Ammon's horn (tissue), 1 donor: ENCODE measurements at places on chromosomes 16 and 17.

GRCh38 chr16:11662582-11662981, 5.7 kb upstream of the SNN start:
- no peak for DNase-seq

- no peak for DNase-seq
These were observed 34.6 kb downstream of the PDIA2 start for GRCh38 chr16:317583-317982.

DNA sequence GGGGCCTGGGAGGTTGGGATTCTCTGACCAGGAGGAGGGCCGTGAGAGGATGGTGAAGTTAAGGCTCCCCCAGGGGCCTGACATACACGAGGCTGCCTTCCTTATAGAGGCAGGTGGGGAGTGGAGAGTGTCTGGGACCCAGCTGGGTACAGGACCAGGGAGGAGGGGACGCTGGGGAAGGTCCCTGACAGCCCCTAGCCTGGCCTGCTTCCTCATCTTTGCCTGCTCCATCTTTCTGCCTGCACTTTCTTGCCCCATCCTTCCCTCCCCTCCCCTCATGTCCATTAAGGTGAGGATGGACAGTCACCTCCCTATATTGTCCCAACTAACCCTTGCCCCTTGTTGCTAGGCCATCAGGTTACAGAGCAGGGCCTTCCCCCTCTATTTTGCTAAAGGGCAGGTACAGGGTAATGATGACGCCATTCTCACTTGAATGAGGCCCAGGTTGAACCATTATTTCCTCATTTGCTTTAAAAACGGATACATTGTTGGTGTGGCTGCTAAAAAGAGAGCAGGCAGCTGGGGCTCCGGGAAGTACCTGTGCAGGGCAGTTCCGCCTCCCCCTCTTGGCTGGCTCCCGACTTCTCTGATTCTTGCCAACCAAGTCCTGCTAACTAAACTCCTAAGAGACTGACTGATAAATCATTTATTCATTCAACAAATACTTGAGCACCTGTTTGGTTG, 1.3 kb downstream of the C17orf99 start:
- no peak for DNase-seq

GRCh38 chr16:26078716-26079355, 387.1 kb downstream of the HS3ST4 start:
- DNase-seq, result no peak

- DNase-seq, result no peak
These were observed 5.0 kb downstream of the ARMC7 start for GRCh38 chr17:75114552-75115314.
